Effector CD4-positive, alpha-beta T cell (primary cell): ENCODE measurements at places on chromosomes 7 and 10.

- no peak for DNase-seq
These were observed 88.8 kb downstream of the LHPP start for GRCh38 chr10:124550293-124551034.

DNA sequence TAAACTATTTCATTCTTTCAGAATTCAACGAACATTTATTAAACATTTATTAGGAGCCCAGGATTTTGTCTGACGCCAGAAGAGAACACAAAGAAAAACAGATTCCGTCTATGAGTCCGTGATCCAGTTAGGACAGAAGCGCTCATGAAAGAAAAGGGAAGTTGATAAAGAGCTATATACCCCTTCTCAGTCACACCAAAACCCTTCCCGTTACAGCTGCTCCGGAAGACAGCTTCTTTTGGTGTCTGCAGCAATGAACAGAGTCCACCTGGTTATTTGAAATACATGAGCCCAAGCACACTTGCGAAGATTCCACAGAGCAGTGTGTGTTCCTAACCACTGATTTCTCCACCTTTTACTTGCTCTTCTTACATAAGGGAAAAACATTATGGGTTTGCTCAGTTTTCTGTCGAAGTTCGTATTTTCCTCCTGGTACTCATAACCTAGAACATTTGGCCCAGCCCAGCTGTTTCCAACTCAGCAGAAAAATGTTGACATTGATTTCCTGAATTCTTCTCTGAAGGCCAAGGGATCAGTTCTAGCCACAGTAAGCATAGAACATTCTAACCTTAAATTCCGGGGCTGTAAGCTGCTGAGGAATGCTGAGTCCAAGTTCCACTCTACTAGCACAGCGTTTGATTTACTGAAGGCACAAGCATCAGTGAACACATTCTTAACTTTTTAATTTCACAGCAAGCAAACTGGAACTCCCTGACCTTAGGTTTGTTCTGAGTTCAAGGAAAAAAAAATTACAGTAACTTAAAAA lies 206.5 kb downstream of the SORCS1 start:
- DNase-seq: no peak

DNA sequence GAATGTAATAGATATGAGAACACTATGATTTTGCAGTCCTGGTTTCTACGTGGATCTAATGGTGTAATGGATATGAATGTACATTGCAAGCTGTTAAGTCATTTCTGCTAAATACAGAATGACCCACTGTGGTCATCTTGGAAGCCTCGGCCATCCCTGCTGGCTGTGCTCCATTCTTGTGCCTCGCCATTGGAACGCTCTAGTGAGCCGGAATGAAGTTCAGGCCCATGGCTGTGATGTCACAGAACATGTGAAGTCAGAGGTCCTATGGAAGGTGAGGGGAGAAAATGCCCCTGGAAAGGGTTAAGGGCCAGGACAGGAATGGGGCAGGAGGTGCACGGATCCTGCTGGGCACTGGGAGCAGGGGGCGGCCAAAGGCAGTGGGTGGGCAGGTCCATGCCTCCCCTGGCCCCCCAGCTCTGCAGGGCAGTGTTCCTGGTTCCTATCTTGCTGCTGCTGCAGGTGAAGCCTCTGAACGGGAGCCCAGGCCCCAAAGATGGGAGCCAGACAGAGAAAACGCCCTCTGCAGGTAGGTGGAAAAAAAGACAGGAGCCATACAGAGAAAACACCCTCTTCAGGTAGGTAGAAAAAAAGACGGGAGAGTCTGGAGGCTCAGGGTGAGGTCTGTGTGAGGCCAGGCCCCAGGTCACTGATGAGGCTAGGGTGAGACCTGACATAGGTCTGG lies at the start of gene LLCFC1:
LLCFC1 (plus strand) TSS at position 259 of the 685 bp plus-strand sequence; CDS start at position 397, 138 bp downstream.
- no peak for DNase-seq

DNA sequence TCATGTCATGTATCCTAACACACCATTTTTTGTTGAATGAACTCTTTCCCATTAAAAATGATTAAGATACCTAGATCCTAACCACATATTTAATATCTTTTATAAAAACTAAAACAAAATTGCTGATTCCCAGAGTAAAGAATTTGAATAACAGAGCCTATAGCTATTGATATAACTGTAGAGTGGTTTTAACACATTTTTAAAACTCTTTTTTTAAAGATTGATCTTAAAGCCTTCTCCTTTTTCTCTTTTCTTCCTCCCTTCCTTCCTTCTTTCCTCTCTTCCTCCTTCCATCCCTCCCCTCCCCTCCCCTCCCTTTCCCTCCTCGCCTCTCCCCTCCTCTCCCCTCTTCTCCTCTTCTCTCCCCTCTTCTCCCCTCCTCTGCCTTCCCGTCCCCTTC lies 605.4 kb upstream of the FZD8 start:
- DNase-seq: no peak

DNA sequence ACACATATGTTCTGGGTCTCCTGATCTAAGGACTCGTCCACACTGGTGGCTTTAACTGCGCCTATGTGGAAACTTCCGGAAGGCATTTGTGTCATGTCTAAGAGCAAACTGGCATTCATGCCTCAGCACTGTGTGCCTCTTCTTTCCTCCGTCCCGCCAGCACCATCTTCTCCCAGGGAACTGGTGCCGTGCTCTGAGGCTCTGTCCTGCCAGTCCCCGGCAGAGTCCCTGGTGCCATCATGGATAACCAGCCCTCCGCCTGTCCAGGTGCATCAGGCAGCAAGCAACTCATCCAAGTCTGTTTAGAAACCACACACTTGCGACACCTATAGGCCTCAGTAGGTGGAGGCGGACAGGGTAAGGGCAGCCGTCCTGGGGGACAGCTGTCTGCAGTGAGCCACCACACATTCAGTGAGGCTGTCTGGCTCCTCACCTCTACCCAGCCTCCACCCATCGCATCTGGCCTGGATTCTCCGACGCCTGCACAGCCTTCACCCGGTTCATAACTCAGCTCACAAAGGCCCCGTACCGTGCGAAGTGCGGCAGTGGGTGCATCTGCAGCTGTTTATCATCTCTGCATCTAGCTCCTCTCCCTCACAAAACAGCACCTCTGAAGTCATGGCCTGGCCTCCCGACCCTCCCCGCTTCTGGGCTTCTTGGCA lies 162.7 kb downstream of the DIP2C start:
- DNase-seq: no peak

DNA sequence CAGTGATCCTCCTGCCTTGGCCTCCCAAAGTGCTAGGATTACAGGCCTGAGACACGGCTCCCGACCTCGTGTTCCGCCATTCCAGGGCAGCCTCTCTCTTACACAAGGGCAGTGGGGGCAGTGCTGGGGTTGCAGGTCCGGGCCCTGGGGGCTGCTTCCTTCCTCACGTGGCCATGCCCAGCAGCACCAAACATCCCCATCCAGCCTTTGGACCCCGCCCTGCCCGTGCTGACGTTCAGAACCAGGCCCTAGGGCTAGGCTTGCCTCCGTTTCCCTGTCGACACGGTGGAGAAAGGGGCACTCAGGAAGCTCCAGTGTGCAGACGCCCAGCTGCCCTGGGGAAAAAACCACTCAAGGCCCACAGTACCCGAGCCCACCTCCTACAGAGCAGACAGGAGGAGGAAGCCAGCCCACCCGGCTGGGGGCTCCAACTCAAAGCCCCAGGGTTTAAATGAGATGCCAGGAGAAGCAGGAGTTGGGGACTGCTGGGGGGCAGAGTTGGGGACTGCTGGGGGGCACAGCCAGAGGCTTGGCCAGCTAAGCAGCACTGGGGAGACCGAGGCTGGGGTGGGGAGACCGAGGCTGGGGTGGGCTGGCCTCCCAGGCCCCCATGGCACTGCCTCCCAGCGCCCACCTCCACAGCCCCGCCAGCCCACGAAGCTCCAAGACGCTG lies 35.9 kb downstream of the ADAP1 start:
- peak; percentile 0 for DNase-seq

DNA sequence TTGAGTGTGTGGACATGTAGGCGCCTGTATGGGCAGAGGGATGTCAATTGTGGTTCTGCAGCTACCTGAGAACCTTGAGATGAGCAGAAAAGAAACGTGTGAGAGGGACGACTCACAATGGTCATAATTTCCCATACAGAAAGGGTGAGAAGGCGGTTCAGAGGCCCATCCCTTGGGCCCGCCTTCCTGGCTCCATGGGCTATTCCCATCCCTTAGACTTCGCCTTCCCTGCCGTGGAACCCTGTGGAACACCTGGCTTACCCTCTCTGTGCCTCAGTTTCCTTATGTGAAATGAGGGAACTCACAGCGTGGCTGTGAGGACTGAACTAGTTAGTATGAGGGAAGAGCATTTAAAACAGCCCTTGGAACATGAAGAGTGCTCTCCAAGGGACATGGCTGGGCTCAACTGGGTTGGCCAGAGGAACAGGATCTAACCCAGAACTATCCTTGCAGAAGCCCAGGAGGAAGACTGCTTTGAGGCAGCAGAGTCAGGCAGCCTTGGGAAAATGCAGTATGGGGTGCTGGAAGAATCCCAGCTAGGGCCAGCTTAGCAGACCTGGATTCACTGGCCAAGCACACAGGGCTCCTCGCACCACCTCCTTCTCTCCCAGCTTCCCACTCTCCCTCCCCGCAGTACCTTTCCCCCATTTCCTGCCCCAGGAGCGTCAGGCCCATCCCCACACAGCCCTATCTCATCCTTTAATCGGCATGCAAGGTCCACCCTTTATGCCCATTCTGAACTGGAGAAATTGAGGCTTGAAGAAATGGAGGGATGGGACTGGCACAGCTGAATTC lies 11.1 kb upstream of the ZMIZ1 start:
- no peak for DNase-seq

DNA sequence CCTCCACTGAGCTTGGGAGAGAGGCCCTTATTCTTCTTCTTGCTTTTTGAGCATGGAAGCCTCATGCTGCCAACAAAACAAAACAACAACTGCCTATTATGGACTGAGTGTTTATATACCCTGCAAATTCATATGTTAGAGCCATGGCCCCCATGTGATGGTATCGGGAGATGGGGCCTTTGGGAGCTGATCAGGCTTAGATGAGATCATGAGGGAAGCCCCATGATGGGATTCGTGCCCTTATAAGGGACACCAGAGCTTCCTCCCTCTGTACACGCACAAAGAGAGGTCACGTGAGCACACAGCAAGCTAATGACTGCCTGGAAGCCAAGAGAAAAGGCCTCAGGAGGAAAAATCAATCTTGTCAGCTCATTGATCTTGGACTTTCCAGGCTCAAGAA lies 235.0 kb downstream of the FANK1 start:
- DNase-seq: no peak

DNA sequence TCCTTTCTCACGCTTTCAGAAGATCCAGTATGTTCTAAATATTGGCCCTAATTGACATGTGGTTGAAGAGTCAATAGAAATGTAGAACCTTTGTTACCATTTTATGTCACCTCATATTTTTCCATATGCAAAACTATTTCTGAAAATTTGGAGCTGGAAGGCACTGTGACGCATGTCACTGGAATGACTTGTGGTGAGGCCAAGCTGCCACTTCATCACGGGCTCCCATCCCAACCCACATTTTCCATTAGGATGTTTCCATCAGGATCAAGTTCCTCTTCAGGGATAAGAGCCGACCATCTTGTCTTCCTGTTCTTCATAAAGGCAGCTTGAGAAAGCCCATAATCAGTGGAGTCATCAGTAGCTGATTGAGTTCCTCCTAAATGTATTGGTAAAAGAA lies 1241.7 kb downstream of the GATA3 start:
- no peak for DNase-seq

DNA sequence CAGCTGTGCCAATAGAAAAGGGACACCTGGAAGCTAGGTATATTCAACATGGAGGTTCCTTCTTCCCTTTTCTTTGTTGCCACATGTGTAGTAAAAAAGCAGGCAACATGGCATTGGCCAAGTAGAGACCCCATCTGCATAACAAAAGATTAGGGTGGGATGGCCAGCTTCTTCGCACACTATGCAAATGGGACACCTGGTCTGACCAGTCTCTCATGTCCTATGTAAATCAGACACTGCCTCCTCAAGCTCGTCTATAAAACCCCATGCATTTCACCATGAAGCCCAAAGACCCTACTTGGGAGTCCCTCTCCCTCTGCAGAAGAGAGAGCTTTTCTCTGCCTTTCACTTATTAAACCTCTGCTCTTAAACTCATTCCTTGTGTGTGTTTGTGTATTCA lies 53.9 kb downstream of the MYL10 start:
- no peak for DNase-seq

DNA sequence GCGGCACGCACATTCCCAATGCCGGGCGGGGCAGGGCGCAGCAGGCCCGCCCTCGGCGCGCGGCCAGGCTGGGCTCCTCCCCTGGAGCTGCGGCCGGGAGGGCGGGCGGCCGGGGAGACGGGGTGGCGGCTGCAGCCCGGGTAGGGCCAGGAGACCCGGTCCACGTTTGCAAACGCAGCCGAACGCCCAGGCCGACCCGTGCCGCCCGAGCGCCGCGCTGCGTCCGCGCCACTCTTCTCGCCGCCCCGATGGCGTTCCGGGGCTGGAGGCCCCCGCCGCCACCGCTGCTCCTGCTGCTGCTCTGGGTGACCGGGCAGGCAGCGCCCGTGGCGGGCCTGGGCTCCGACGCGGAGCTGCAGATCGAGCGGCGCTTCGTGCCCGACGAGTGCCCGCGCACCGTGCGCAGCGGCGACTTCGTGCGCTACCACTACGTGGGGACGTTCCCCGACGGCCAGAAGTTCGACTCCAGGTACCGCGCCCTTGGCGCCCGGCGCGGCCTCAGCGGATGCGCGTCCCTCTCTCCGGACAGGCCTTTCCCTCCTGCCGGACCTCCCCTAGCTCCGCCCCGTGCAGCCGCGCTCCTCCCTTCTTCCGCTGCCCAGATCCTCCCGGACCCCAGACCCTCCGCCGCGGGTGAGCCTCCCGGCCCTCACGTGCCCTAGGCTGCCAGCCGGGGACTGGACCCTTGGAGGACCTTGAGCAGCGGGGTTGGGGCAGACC lies at the start of gene FKBP9:
FKBP9 (plus strand) TSS at position 115 of the 720 bp plus-strand sequence; CDS start at position 249, 134 bp downstream.
- DNase-seq: no peak
